ENCODE measurements at places on chromosomes 2 and 18.

- DNase-seq: no peak
Observed at GRCh38 chr2:204539019-204539385, 6.3 kb upstream of the PARD3B start.

GRCh38 chr18:45793264-45793965 lies 32.1 kb upstream of the SIGLEC15 start:
- DNase-seq: no peak

DNA sequence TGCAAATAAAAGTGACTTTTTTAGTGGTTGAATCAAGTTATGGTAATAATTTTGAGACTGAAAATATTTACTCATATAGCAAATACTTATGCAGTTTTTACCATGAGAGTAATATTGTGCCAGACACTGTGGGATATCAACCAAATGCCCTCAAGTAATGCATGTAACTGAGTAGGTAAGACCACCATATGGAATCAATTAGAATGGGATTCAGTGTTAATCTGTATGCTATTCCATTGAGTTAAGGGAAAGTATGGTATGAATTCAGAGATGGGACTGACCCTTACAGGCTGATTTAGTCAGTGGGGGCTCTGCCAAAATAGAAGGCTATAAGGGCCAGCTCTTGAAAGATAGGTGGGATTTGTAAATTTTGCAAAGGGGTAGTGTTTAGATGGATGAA lies 131.6 kb downstream of the CCDC85A start:
- DNase-seq: no peak

DNA sequence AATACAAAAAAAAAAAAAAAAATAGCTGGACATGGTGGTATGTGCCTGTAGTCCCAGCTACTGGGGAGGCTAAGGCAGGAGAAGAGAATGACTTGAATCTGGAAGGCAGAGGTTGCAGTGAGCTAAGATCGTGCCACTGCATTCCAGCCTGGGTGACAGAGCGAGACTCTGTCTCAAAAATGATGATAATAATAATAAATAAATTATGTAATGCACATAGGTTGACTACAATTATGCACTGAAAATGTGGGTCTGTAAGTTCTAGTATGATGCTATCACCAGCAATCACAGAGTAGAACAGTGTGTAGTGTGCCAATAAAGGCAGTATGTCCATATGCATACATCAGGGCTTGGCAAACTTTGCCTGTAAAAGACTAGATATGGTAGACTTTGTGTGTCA lies 55.6 kb upstream of the MYCN start:
- DNase-seq: no peak

DNA sequence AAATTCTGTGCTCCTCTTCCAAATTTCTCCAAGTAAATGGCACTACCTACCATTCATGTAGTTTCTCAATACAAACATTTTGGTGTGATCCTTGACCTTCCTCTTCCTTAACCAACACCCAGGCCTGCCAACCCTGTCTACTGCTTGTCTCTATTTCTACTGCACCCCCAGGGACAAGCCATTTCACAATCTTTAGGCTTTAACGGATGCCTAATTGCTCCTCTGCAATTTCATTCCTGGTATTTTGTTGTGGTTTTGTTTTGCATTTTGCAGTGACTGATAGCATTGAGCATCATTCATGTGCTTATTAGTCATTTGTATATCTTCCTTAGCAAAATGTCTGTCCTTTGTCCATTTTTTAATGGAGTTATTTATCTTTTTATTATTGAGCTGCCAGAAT lies 10.0 kb downstream of the FAP start:
- no peak for DNase-seq

DNA sequence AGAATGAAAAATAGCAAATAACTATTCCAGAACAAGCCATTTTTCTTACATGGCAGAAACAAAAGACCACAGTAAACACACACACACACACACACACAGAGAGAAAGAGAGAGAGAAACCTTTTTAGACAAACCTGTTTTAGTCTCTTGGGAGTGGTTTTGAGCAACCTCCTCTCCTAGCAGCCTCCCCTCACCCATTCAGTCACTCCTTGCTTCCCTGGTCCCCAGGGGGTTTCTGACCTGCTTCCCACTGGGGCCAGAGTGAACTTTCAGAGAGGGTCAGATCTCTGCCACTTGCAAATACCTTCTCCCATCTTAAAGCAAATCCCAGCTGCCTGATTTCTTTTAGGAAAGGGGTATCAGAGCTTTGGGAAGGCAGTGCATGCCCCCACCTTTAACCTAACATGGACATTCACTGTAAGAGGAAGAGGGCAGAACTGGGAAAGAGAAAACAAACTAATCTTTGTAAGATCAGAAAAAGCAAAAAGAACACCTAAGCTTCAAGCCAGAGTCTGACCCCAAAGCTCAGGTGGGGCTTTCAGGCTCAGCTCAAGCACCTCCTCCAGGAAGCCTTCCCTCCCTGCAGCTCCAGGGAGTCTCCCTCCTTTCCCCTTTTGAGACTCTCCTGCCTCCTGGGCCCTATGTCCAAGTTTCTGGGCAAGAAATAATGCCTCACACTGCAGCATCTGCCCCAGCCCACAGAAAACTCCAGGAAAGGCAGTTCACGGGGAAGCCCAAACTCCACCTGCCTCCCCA lies 2.7 kb downstream of the SDC1 start:
- DNase-seq: no peak

DNA sequence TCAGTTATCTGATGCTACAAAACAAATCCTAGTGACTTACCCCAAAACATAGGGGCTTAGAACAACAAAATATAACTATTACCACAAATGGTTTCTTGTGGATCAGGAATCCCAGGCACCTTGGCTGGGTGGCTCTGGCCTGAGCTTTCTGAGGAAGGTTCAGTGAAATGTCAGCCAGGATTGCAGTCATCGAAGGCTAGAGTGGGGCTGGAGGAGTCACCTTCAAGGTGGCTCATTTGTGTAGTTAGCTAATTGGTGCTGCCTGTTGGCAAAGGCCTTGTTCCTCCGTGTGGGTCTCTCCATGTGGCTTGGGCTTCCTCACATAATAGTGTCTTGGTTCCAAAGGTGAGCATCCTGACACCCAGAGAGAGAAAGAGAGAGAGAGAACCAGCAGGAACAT lies 57.4 kb downstream of the COPS8 start:
- DNase-seq: no peak

GRCh38 chr2:207768866-207769596 lies 675 bp downstream of the FZD5 start:
- DNase-seq: no peak

DNA sequence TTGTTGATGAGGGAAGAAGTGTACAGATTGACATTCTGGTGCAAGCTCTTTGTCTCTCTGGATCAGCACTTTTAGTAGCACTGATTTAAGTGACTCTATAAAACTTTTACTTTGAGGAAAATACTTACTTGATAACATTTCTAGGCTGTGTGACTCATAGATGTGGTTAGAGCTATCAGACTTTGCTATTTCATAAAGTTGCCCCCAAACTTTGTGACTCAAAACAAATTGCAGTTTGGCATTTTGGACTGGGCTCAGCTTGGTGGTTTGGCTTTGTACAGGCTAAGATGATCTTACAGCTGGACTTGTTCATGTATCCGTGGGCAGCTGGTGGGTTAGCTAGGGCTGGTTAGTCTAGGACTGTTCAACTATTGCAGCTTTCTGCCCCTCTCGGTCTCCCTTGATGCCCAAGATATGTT lies 42.1 kb upstream of the GLS start:
- no peak for DNase-seq
